GM12865 (cell line): ENCODE measurements at places on chromosomes 3 and 15.

DNA sequence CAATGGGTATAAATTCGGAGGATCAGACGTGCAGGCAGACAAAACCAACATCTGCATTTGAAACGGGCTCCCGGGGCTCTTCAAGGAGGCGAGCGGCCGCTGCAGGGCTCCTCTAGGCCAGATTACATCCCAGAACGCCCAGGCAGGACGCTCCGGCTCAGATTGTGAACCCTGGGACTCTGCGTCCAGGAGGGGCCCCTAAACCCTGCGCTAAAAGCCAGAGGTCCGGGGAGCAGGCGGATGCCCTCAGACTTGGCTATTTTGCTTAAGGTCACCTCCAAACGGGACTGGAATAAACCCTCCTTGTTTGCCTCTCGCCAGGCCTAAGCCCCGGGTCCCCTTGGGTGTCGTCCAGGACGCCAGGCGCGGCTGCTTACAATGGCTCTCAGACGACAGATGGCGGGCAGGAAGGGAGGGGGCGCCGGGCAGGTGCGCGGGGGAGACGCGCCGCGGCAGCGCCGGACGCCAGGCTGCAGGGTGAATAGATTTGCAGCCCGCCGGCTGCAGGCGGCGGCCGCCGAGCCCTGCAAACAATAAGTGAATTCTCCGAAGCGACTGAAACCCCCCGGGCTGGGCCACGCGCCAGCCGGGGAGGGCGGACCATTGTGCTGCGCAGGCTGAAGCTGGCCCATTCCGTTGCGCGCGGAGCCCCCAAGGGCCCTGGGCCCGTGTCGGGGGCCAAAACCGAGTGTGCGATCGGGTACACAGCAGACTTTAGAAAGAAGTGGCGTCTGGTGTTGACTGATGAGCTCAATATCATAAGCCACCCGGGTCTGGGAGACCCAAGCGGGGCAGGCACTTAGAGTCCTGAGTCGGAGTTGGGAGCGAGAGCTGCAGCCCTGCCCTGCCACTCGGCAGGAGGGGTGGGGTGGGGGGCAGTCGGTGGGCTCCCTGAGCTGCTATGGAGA lies 32.3 kb upstream of the AMOTL2 start:
- no peak for DNase-seq

DNA sequence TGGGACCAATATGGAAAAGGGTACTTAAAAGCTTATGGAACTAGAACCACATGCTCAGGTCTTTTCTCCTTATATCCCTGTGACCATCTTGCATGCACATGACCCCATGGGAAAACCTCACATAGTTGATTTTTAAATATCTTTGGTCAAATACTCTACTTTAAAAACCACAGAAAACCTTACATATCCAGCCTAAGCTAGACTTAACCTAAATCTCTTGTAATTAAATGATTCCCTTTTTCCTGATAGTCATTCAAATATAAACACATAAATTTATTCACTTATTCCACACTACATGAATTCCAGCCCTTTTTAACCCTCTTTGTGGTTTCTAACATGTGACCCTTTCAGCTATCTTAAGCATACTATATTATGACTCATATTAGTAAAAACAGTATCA lies 46.8 kb downstream of the DNAJC13 start:
- no peak for DNase-seq

GRCh38 chr3:152316318-152316717 lies 47.6 kb downstream of the MBNL1 start:
- no peak for DNase-seq

GRCh38 chr15:62257996-62258521 lies 93.0 kb upstream of the C2CD4B start:
- no peak for DNase-seq

- DNase-seq, result no peak
Observed at GRCh38 chr15:92494806-92495336, 101.2 kb downstream of the ST8SIA2 start.

DNA sequence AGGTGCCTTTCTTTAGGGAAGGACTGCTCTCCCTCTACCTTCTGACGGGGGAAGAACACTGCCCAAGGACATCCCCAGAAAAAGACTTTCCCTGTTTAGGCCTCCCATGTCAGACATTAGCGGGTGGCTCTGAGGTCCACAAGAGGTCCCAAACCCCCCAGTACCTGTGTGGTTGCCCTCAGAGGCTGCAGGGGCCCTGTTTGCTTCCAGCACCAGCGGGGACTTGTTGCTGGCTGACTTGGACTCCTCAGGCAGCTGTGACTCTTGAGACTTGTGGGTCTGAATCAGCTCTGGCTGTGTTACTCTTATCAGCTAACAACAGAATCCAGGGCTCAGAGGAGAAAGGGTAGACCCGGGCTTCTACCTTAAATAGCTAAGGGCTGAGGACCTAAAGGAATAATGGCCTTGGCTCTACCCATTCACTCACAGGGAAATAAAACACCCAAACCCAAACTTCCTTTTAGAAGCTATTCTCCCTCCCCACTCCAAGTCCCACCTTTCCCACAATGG lies 39.2 kb downstream of the SEMA3G start:
- no peak for DNase-seq

GRCh38 chr3:196189566-196190347 lies 21.4 kb downstream of the ZDHHC19 start:
- DNase-seq, result no peak

GRCh38 chr3:114179575-114179974 lies 723 bp upstream of the DRD3 start:
- DNase-seq, result peak; percentile 20

- DNase-seq, result no peak
Observed at GRCh38 chr15:81558056-81558455, 184.0 kb upstream of the TMC3 start.

GRCh38 chr3:14791343-14791945 lies 27.3 kb upstream of the FGD5 start:
- DNase-seq, result peak; percentile 67

DNA sequence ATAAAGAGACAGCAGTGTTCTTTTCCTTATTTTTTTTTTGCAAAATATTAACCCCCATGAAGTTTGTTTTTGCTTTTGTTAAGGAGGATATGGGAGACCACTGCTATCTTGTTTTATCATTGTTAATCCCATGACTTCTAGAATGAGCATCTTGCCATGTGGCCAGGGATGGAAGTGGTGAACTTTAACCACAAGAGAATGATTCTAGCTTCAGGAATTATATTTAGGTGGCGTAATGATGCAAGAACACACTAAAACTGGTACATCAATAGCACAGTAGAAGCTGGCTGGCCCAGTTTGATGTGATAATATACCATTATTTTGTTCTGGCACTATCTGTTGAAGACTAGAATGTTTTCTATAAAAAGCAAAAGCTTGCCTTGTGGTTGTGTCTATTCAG lies 720.9 kb downstream of the GRM7 start:
- no peak for DNase-seq

DNA sequence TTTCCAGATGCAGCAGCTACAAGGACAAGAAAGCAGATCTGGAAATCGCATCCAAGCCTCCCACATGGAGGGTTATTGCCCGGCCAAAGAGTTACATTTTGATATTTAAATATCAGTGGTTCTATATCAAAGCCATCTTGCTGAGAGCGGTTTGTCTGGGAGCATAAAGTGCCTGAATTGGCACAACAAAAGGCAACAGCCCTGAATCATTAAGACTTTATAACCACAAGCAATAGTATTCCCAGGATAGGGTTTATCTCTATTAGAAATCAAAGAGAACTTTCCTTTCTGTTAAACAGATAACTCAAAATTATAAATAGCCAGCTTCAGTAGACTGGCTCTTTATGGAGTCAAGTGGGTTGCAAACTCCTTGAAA lies 564.7 kb downstream of the ROBO1 start:
- no peak for DNase-seq

GRCh38 chr3:143848704-143849103 lies 436 bp upstream of the SLC9A9 start:
- no peak for DNase-seq

GRCh38 chr3:50587806-50588758 lies 18.8 kb downstream of the HEMK1 start:
- peak; percentile 60 for DNase-seq

DNA sequence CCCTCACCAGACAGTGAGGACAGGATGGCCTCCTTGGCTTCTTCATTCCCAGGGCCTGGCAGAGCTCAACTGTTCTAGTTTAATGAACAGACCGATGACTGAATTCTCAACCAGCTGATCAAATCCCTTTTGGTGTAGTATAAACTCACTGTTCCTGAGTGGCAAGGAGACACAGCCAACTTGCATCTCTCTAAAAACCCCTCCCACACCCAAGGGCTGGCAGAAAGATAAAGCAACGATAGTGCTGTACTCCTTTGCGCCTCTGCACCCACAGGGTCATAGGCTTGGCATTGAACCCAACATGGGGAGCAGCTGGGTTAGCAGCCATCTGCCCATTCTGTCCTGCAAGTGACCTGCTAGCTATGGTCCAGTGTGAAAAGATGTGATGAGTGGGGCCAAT lies 103.2 kb downstream of the RYK start:
- DNase-seq, result no peak

DNA sequence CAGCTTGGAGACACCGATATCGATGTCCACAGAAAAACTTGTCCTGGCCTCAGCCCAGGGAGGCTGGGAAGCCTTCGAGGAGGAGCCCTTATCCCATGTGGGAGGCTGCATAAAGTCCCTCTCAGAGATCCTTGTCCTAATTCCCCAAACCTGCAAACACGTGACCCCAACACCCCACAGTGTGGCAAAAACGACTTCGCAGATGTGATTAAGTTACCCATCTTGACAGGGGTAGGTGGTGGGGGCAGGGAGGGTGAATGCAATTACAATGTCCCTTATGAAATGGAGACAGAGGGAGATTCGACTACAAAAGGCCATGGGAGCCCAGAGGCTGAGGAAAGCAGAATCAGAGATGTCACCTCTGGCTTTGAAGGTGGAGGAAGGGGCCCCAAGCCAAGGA lies 2.3 kb upstream of the TLR9 start:
- DNase-seq, result no peak

- no peak for DNase-seq
Observed at GRCh38 chr3:114394551-114394950, 100.7 kb downstream of the TIGIT start.
